Brain microvascular endothelial cell (primary cell): ENCODE measurements at places on chromosomes 12 and 14.
A peak's percentile ranks its signal among the peaks of the same experiment; 100 is the strongest.

GRCh38 chr14:100045642-100046344 is 19.4 kb upstream of the EVL start:
- no peak for DNase-seq

- DNase-seq = no peak
Observed at GRCh38 chr12:166425-167075, 47.4 kb downstream of the SLC6A12 start.

DNA sequence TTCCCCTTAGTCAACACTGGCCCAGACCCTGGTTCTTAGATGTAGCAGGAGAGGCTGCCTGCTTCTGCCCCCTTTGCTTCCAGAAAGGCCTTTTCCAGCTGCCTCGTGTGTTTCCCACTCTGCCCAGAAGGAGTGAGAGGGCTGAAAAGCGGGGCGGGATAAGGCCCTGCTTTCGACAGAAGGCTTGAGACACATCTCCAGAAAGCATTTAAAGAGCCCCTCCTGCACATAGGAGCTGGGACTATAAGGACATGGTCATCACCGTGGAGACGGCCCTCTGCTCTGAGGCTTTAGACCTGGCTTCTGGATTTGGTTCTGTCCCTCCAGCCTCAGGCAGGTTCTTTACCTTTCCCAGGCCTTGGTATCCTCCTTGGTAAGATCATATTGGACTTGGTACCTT is 11.9 kb downstream of the CALM1 start:
- DNase-seq = peak; percentile 30

DNA sequence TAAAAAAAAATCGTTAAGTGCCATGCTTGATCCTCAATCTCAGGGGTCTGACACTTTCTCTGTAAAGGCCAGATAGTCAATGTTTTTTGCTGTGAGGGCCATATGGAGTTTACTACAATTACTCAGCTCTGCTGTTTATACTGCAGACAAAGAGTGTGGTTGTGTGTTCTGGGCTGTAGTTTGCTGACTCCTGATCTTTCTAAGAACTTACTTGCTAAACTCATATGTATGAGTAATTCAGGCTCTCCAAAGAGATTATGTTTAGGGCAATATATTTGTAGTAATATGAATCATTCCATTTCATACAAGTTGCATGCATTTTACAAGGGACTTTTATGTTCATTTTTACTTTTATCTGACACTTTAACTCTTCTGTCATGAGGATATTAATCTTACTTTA is 188.2 kb downstream of the TMTC2 start:
- DNase-seq = peak; percentile 70

DNA sequence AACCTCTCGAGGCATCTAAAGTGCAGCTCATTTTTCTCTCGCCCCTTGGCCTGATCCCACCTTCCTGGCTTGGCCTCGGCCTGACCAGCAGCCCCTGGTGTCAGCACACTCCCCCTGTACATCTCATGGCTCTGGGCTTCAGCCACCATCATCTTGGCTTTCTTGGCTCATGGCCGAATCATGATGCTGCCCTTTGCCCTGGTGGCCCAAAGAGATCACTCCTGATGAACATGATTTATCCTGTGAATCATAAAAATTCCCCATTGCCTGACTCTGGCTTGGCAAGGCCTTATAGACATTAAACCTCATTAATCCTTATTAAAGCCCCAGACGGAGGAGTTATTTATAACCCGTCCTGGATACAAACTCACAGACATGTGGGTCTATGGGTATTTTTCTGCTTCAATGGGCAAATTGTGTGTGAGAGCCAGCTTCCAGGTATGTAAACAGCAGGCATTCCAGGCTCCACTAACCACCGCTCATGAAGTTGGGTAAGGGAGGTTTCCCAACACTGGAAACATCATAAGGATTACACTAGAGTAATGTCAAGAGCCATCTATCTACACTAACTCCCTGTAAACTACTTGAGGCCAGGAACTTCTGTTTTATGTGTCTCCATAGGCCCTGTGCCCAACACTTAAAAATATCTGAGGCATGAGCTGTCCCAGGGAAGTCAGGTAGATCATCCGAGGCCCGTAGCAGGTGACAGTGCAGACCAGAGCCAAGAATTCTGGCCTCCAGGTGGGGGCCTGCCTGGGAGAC is 171.2 kb downstream of the TTC8 start:
- no peak for DNase-seq

DNA sequence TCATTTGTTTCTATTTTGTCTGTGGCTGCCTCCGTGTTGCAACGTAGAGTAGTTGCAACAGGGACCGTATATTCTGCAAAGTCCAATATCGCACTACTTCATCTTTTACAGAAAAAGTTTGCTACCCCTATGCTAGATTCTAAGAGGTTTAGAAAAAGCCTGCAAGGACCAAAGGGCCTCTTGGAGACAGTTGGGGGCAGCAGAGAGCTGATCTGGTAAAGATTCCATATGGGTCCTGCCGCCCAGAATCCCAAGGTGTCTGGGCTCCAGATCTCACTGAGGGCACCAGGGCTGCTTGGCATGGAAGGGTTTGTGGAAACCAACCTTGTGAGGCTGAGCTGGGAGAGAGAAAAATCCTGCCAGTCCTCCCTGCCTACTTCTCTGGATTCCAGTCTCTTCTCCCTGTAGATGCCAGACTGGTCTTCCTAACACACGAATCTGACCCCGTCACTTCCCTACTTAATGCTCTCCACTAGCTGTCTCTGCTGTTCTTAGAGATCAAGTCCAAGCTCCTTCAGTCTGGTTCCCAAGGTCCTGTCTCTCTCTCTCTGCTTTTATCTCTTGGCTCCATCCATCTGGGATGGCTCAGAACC is 74.6 kb downstream of the GLRX5 start:
- DNase-seq = peak; percentile 25
